ENCODE measurements at places on chromosomes 6 and 20.

DNA sequence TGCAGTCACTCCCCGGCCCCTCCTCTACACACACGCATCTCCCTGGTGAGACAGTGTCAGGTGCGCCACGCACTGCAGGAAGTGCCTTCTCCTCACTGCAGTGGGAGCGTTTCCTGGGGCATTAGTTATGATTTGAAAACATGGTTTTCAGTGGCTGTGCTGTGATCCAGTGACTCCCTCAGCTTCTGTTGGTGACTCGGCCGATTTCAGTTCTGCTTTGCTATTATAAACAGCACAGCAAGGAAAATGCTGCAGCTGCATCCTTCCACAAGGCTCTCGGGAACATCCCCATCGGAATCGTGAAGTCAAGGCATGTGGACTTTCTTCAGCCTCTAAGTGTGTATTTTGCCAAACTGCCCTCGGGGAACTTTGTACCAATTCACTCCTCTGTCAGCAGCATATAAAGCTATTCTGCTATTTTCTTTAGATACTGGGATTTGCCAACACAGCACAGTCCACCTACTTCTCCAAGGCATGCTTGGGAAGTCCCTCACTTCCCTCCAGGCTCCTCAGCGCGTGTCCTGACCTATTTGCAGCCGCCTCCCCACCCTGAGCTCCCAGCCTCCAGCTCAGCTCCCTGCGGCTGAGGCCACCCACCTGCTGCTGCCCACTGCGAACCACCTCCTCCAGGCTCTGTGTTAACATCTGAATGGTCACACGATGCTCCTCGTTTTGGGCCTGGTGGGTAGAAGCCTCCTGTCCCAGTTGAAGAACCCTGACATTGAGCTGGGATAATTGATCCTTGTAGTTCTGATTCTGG, 54.5 kb downstream of the GINS1 start:
- DNase-seq = no peak

GRCh38 chr6:163983679-163984078, 569.2 kb downstream of the QKI start:
- DNase-seq = no peak

- DNase-seq = no peak
Observed at GRCh38 chr6:165659945-165660856, 2.8 kb downstream of the PDE10A start.

- DNase-seq = no peak
Observed at GRCh38 chr6:71420693-71421328, 132.2 kb downstream of the OGFRL1 start.

- DNase-seq = peak; percentile 43
Observed at GRCh38 chr20:4091490-4092479, 76.4 kb upstream of the RNF24 start.

GRCh38 chr20:37273988-37274387, 12.4 kb upstream of the GHRH start:
- no peak for DNase-seq

- DNase-seq = no peak
Observed at GRCh38 chr6:98094696-98095095, 739.7 kb upstream of the POU3F2 start.

GRCh38 chr6:152636609-152637295, 410 bp downstream of the SYNE1 start:
- DNase-seq = no peak

DNA sequence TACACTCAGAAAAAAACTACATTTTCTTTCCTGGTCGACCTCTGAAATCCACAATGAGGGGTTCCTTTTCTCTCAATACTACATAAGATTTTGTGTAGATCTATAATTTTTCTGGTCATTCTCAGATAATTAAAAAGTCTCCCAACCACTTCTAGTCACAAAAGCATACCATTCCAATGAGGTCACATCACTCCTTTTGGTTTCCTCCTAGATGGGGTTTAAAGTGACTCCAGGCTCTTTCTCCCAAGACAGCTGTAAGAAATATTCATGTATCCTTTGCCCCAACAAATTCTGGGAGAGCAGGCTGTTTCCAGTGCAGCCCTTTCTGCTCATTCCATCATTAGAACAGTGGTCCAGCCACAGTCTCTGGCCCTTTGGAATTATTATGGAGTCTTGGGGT, 43.1 kb upstream of the BEND6 start:
- no peak for DNase-seq

DNA sequence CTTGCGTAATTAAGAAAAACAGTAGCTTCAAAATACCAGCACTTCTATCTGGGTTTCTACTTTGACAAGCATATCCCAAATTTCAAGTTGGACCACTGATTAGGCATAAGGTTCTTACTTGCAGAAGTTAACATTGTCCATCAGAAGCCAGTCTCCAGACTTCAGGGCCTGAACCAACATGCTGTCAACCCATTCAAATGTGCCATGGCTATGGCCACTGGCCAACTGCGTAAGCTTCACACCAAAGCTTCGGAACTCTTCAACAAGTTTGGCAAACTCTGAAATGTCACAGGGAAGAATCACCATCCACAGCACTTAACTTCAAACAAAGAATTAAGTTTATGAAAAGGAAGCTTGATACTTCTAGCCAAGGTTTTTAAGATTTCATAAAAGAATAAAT, 78.0 kb upstream of the LYRM2 start:
- no peak for DNase-seq

DNA sequence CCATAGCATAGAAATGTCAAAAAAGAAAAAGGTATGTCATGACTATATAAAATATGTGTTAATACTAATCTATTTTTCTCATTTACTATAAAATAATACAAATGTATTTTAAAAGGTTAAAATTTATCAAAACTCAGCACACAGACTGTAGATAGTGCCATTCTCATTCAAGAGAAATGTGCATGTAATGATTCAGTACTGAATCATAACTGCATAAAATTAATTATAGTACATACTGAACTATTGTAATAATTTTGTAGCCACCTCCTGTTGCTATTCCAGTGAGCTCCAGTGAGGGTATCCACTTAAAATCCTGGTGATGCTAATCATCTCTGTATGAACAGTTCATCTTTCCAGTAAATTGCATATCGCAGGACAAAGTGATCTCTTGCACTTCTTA, 82.8 kb downstream of the HMGCLL1 start:
- DNase-seq = no peak

DNA sequence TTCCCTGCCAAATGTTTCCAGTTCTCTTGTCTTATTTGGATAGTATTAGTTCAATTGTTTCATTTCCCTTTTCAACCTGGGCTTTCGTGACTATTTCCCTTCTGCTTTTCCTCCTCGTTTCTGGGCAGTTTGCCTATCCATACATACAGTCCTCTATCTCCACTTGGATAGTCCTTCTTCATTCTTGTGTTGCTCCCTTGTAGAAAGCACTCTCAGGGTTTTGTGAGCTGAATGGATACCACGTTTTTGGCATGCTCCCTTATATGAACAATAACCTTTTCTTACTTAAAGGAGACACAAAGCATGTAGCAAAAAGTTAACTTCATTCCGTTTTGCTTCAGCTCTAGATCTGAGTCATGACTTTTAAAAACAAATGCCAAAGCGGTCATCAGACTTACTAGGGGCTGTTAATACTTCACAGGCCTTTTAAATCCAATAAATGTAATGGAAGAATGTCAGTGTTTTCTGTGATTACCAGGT, 16.6 kb downstream of the CRYBG1 start:
- DNase-seq = no peak

- no peak for DNase-seq
Observed at GRCh38 chr6:168265827-168266815, 53.5 kb downstream of the DACT2 start.

DNA sequence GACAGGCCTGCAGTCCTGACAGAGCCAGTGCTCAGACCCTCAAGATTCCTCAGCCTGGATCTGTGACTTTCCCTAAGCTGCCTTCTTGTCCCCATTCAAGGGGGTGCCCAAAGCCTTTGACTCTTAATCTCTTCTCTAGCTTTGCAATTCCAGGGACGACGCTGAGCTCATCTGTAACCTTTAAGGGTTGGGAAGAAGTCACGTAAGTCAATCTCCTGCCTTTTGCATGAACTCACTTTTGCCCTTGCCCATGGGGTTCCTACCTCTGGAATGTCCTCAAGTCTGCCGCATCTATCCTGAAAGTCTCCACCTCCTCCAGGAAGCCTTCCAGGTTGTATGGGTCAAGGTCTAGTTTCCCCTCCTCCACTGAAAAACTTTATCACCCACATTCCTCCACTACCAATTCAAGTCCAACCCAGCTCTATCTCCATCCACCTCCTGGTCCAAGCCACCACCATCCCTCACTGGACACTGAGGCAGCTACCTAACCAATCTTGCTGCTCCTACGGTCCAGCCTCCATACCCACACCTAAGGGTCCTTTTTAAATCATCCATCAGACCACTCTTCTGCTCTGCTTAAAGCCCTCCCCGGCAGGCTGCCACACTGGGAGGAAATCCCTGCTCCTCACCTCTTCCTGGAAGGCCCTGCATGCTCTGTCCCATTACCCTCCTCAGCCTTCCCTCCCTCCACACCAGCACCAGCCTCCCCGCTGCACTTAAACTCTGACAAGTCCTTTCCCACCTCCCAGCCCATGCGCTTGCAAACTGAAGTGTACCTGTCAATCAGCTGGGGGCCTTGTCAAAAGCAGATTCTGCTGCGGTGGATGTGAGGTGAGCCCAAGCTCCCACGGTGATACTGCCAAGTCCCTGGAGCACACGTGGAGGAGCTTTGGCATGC, 29.7 kb downstream of the PREX1 start:
- DNase-seq = no peak

Data from CD4-positive, alpha-beta T cell treated with Interleukin-4 for 4 hours (primary cell).